ENCODE measurements at places on chromosomes 12 and 14.

- DNase-seq, result no peak
Measured at GRCh38 chr12:2893007-2893406, 2.3 kb downstream of the TULP3 start.

DNA sequence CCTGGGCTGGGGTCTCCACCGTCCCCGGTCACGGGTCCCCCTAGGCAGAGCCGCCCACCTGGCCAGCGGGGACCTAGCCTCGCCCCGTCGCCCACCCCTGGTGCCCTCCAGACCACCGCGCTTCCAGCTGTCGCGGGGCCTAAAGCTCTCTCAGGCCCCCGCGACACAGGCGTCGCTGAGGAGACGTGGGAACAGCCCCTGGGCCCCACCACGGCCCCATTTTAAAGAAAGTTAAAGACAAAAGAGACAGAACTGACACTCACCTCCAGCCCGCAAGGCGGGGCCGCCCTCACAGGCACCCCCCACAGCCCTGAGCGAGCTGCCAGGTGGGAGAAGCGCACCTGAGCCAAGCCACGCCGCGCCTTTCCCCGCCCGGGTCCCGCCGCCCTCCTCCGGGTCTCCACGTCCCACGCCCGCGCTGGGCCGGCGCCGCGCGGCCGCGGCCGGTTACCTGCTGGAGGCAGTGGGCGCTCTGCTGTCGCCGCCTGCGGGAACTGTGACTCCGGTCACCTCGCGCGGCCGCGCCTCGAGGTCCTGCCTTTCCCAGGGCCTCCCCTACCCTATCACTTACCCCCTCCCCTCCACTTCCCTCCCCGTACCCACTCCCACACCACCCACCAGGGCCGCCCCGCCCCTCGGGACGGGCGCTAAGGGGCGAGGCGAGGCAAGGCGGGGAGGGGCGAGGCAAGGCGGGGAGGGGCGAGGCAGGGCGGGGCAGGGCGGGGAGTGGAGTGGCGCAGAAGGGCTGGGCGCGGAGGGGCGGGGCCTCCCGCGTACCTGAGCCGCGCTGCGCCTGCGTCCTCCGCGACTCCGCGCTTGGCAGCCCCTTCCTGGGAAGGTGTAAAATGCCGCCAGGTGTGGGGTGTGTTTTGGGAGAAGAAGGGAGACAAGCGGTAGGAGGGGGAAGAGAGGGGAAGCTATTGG, 31.2 kb downstream of the TC2N start:
- peak; percentile 87 for DNase-seq

DNA sequence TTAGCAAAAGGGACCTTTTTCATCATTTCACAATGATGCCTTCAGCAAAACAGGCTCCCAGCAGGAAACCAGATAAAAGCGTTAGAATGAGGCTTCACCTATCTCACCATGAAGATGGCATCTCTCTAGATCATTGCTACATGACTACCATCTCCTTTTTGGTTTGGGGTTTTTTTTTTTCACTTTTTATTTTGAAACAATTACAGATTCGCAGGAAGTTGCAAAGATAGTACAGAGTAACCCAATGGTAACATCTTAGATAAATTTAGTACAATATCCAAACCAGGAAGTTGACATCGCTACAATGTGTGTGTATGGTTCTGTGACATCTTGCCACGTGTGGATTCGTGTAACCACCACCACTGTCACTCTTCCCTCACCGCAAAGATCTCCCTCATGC, 22.3 kb upstream of the PWP1 start:
- no peak for DNase-seq

DNA sequence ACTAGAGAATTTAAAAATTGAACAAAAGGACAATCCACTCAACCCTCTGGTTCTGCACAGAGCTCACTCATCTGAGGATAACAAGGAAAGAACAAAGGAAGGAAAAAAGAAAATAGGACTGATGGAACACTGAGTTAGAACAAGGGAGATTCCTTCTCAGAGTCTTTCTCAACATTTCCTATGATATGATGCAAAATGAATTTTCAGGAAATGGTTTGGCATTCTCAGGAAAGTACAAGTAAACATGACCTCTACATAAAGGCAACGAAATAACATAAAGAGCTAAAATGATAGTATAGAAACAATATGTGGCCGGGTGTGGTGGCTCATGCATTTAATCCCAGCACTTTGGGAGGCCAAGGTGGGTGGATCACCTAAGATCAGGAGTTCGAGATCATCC, 135.8 kb downstream of the ITPR2 start:
- DNase-seq, result no peak

DNA sequence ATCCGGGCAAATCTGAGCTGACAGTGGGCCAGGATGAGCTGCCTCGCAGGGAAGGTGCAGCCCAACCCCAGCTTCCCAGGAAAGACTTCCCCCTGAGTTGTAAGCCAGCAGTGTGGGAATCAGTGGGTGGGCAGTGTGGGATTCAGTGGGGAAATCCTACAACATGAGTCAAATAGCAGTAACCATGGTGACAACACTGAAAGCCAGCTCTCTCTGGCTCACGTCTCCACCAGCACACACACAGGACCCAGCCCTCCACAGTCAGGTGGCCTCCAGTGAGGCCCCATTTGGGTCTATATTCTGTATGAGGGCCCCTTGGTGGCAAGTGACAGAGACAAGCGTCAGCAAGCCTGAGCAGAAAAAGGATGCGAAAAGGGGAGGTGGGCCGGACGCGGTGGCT, 6.0 kb upstream of the LGALS3 start:
- DNase-seq, result no peak

GRCh38 chr12:26987634-26988424, 26.4 kb downstream of the TM7SF3 start:
- DNase-seq, result no peak

GRCh38 chr12:88310666-88311065, 168.6 kb downstream of the TMTC3 start:
- no peak for DNase-seq

GRCh38 chr12:130157998-130158753, 4.1 kb upstream of the FZD10 start:
- DNase-seq, result no peak

DNA sequence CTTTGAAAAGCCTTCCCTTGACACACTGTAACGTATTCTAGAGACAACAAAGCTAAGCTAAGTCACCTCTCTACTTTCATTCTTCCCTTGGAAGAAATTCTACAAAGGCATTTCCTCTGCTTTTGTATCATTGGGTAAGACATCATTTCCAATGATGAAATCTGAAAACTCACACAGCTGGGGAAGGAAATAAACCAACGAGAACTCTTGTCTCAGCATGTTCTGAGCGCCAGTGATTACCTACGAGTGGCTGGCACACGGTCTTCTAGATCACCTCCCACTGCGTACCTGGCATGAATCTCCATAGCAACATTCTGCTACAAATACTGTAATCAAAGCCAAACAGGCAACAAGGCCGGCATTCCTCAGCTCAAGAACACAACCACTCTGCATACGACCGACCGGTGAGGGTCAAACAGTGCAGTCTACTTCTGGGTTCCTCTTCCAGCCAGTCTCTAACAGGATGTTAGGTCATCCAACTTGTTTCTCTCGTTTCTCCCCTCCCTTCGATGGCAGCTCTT, 7.6 kb downstream of the VPS37B start:
- DNase-seq, result peak; percentile 33

DNA sequence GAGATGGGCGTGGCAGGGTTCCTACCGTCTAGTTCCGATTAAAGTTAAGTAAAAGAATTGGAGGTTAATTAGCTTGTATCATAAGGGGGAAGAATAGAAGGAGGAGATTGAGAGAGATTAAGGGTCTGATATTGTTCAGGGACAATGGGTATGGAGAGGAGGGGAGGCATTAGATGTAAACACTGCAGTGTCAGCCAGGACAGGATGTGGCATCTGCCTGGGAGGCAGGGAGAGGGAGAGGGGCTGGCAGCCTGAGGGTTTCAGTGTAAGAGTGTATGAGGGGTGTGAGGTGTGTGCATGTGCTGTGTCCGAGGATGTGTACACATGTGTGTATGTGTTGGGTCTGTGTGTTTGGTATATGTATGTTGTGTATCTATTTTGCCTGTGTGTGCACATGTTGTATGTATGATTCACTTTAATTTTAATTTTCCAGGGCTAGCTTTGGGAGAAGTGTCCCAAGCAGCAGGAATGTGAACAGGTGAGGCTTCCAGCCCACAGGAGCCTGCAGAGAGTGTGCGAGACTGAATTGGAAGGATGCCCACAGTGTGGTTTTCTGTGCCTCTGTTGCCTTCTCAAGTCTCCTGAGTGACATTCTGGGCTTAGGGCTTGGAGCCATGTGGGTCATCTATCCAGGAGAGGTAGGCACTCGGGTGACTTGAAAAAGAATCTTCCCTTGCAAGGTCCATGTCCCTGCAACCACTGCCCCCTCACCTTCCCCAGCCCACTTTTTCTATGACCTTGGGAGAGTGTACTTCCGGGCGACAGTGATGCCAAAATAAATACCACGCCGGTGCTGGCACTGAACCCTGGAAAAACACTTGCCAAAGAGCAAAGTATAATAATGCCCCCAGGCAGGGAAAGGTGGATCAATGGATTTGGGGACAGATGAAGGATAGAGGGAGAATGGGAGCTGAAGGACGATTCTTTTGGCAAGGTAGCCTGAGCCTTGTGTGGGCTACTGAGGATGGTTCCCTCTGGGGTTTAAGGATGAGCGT, 36.8 kb upstream of the DCD start:
- DNase-seq, result no peak
